Urinary bladder (tissue), 4 donors: ENCODE measurements at places on chromosomes 16 and 17.

DNA sequence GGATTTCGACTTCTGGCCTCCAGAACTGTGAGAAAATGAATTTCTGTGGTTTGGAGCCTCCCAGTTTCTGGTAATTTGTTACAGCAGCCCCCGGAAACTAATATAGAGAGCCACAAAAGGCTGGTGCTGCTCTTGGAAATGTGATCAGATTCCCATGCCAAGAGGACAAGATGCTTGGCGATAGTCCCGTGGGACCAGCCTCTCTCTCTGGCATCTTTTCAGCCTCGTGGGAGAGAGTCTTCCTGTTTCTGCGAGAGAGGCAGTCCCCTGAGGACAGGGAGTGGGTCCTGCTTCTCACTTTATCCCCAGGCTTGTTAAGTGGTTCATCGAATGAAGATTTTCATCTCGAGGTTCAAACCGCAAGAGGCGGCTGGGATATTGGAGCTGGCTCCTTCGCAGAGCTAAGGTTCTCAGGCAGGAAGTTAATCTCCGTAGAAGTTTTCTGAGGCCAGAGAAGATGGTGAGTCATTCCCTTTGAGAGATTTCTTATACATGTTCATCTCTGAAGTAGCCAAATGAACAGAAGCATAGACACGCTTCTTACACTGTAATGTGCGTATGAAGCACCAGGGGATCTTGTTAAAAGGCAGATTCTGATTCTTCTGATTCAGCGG, 211.6 kb upstream of the SDK2 start:
- DNase-seq: no peak

DNA sequence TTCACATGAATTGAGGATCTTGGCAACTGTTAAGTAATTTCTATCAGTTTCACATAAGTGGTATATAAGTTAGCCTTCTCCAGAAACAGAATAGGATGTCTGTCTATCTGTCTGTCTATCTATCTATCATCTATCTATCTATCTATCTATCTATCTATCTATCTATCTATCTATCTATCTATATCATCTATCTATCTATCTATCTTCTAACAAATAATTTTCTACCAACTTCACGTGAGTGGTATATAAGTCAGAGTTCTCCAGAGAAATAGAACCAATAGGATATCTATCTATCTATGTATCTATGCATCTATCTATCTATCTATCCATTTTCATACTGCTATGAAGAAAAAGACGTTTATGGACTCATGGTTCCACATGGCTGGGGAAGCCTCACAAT, 11.4 kb upstream of the SPACA3 start:
- no peak for DNase-seq

DNA sequence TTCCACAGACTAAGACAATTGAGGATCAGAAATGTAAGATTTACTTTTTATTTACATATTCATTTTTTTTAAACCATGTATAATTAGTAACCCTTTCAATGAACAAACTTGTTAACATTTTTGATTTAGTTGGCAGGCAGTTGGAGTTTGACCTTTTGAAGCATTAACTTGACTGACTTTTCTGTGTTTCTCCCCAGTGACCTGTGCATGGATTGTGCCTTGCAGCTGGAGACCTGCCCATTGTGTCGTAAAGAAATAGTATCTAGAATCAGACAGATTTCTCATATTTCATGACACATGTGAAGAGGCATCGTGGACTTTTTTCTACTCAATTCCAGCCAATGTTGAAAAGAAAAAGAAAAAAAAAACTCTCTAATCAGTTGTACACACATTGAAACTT, 6.4 kb upstream of the ARL2BP start:
- no peak for DNase-seq

- no peak for DNase-seq
Observed at GRCh38 chr17:76502341-76503211, 1.4 kb upstream of the RHBDF2 start.

DNA sequence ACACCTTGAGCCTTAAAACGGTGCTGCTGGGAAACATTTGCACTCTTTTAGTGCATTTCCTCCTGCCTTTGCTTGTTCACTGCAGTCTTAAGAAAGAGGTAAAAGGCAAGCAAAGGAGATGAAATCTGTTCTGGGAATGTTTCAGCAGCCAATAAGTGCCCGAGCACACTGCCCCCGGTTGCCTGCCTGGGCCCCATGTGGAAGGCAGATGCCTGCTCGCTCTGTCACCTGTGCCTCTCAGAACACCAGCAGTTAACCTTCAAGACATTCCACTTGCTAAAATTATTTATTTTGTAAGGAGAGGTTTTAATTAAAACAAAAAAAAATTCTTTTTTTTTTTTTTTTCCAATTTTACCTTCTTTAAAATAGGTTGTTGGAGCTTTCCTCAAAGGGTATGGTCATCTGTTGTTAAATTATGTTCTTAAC, 4.4 kb downstream of the SOX9 start:
- DNase-seq: no peak
